Naive thymus-derived CD8-positive, alpha-beta T cell (primary cell): ENCODE measurements at places on chromosomes 13 and 19. TPM values are rescaled to one million over a fixed set of nuclear protein-coding genes. Genes with fewer than 3 reads are reported as not detected.

ZNF253 gene
- total RNA-seq: 37.5 TPM

GAPDHS gene
- total RNA-seq: not detected

GRCh38 chr13:97263160-97263559, 41.0 kb downstream of the MBNL2 start:
- H3K36me3 ChIP-seq: peaks cover 15% of the 10 kb centered on the region
- H3K27ac ChIP-seq: peak overlapping the region; percentile 1
- H3K4me3 ChIP-seq: peak overlapping the region; percentile 42
- no peaks in the 10 kb centered on the region for H3K27me3 ChIP-seq
- DNase-seq: no peak

- H3K4me1 ChIP-seq: no peaks in the 10 kb centered on the region
- no peak overlapping the region for H3K4me3 ChIP-seq
- H3K27ac ChIP-seq: no peak overlapping the region
- H3K36me3 ChIP-seq: no peaks in the 10 kb centered on the region
Observed at GRCh38 chr13:85512421-85512820, 286.8 kb downstream of the SLITRK6 start.

DNA sequence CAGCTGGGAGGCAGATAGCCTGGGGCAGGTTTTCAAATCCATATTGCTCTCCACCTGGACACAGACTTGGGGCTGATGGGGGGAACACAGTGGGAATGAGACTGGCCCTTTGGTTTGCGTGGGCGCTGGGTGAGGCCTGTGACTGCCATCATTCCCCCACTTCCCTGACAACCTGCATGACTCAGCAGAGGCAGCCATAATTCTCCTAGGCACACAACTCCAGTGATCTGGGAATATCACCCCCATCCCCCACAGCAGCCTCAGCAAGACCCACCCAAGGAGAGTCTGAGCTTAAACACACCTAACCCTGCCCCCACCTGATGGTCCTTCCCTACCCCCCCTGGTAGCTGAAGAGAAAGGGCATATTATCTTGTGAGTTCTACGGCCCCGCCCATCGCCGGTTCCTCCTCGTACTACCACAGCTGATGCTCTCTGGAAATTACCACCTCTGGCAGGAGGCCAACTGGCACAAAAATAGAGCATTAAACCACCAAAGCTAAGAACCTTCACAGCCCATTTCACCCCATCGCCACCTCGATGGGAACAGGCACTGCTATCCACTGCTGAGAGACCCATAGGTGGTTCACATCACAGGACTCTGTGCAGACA, 71.0 kb downstream of the RNF17 start:
- no peak for DNase-seq
- H3K36me3 ChIP-seq: no peaks in the 10 kb centered on the region
- peaks cover 14% of the 10 kb centered on the region for H3K27me3 ChIP-seq
- no peak overlapping the region for H3K27ac ChIP-seq
- no peaks in the 10 kb centered on the region for H3K4me1 ChIP-seq

DNA sequence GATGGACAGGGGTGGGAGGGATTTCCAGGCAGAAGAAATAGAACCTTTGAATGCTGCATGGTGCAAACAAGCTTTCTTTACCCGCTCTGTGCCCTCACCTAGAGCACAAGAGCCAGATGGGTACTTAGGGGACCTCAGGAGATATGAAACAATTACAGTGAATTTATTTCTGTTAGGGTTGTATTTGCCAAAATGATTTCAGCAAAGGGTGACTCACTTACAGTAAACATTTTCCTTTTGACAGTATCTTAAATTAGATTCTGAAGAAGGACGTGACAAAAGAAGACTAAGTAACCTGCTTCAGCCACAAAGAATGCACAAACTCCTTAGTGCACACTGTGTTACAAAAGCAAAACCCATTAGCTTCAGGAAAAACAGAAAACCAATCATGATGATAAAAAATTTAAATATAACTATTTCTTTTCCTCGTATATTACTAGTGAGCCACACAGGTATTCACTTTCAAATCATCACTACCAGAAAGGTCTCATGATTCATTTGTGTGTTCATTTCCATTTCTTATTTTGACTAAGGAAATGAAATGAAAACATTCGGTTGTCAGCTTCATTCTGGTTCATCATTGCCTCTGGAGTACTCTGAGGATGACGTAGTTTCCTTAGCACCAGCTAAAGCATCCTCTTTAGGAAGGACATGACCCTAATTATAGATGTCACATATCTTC, 158.8 kb downstream of the NHLRC3 start:
- H3K27me3 ChIP-seq: peaks cover 12% of the 10 kb centered on the region
- no peak for DNase-seq
- no peak overlapping the region for H3K27ac ChIP-seq
- H3K4me1 ChIP-seq: no peaks in the 10 kb centered on the region
- no peak overlapping the region for H3K4me3 ChIP-seq

CYP2F1 gene
- not detected for total RNA-seq

DNA sequence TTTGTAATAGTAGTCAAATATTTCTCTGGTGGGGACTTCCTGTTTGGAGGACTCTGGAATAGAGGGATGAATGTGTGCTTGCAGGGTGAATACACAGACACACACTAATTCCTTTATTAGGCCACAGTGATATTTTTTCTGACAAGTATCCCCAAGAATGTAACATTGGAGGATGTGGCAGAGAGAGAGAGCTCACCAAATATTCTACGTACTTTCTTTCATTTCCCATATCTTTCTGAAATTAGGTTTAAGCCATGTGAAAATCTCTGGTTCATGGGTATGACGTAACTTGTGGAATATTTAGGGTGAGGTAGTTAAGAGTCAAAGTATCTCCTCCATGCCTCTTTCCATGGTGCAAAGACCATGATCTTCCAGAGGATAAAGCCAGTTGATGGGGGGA, 463.4 kb downstream of the DIAPH3 start:
- no peaks in the 10 kb centered on the region for H3K27me3 ChIP-seq
- no peaks in the 10 kb centered on the region for H3K4me1 ChIP-seq
- H3K36me3 ChIP-seq: no peaks in the 10 kb centered on the region
- DNase-seq: no peak
- H3K4me3 ChIP-seq: no peak overlapping the region
- no peak overlapping the region for H3K27ac ChIP-seq

DNA sequence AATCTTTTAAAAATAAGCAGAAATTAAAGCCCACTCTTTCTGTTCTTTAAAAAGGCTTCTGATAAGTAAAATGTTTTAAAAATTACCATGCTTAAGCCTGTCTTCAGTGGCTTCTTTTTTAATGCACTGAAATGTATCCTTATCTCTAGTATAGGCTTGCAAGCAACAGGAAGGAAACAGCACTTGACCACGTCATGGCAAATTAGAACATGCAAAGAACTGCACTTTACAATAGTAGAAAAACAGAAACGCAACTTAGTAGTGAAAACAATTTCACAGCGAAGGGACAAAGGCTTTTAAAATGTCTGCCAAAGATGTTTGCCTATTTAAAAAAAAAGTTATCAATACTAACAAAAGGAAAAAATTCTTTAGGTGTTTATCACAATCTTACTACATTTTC, 36.3 kb downstream of the ELF1 start:
- peak overlapping the region; percentile 90 for H3K4me3 ChIP-seq
- DNase-seq: peak; percentile 45
- peaks cover 29% of the 10 kb centered on the region for H3K4me1 ChIP-seq
- peak overlapping the region; percentile 97 for H3K27ac ChIP-seq

DNA sequence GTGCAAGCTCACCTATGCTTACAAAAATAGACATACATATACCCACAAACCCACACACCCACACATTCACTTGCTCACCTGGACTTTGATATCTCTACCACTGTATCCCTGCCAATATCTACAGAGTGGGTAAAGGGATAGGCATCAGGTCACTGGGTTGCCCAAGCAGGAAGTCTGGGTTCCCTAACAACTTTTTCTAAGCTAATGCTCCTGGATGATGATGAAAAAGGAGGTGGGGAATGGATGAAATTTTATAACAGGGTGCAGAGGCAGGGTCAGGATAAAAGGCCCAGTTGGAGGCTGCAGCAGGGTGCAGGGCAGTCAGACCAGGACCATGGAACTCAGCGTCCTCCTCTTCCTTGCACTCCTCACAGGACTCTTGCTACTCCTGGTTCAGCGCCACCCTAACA, at the start of gene CYP2B6:
Gene CYP2B6 (plus strand): TSS at position 311 of the 410 bp plus-strand sequence. CDS start 24 bp downstream, at position 335.
- no peak for DNase-seq
- H3K27me3 ChIP-seq: peaks cover 8% of the 10 kb centered on the region
- no peaks in the 10 kb centered on the region for H3K36me3 ChIP-seq
- H3K27ac ChIP-seq: no peak within 1 kb of the TSS
- H3K4me3 ChIP-seq: no peak within 1 kb of the TSS

PDE4C gene
- total RNA-seq: not detected

MISP gene
- total RNA-seq: not detected

DNA sequence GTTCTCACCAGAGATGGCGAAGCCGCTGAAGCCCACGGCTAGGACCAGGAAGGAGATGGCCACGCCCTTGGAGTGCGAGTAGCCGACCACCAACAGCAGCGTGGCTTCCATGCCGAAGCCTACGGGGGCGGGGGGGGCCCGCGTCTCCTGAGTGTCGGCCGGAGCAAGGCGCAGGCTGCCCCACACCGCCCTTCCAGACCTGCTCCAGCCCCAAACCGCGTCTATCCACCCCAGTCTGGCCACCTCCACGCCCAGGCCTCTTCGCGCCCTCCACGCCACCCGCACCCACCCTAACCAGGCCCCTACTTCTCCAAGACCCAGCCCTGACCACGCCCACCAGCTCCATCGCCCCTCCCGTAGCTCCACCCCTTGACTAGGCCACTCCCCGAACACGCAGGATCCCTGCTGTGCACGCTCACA, 6.2 kb downstream of the GFY start:
- no peak overlapping the region for H3K27ac ChIP-seq
- no peak overlapping the region for H3K4me3 ChIP-seq
- H3K36me3 ChIP-seq: peaks cover 15% of the 10 kb centered on the region
- DNase-seq: no peak
- peaks cover 47% of the 10 kb centered on the region for H3K4me1 ChIP-seq

GRCh38 chr13:67285611-67286010, 55.5 kb upstream of the PCDH9 start:
- no peak overlapping the region for H3K27ac ChIP-seq
- no peaks in the 10 kb centered on the region for H3K4me1 ChIP-seq
- no peak overlapping the region for H3K4me3 ChIP-seq
- H3K36me3 ChIP-seq: no peaks in the 10 kb centered on the region
- no peak for DNase-seq

RASIP1 gene
- total RNA-seq: 0.25 TPM

ZNF544 gene
- 60.1 TPM for total RNA-seq

DNA sequence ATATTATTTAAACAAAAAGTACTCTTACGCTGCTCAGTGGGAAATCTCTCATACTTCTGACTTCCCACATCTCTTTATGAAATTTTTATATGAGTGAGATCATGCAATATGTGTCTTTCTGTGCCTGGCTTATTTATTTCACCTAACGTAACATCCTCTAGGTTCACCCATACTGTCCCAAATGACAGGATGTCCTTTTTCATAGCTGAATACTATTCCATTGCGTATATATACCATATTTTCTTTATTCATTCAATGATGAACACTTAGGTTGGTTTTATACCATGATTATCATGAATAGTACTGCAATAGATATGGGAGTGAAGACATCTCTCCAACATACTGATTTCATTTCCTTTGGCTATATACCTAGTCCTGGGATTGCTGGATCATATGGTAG, 57.8 kb upstream of the TPP2 start:
- peaks cover 18% of the 10 kb centered on the region for H3K27me3 ChIP-seq
- no peaks in the 10 kb centered on the region for H3K4me1 ChIP-seq
- H3K4me3 ChIP-seq: no peak overlapping the region
- H3K27ac ChIP-seq: no peak overlapping the region
- H3K36me3 ChIP-seq: peaks cover 13% of the 10 kb centered on the region
- DNase-seq: no peak

GRCh38 chr19:55461974-55462626, 658 bp upstream of the ISOC2 start:
- H3K27me3 ChIP-seq: no peaks in the 10 kb centered on the region
- no peak for DNase-seq
- peak overlapping the region; percentile 88 for H3K4me3 ChIP-seq
- H3K4me1 ChIP-seq: peaks cover 30% of the 10 kb centered on the region
- peak overlapping the region; percentile 89 for H3K27ac ChIP-seq
- no peaks in the 10 kb centered on the region for H3K36me3 ChIP-seq

DNA sequence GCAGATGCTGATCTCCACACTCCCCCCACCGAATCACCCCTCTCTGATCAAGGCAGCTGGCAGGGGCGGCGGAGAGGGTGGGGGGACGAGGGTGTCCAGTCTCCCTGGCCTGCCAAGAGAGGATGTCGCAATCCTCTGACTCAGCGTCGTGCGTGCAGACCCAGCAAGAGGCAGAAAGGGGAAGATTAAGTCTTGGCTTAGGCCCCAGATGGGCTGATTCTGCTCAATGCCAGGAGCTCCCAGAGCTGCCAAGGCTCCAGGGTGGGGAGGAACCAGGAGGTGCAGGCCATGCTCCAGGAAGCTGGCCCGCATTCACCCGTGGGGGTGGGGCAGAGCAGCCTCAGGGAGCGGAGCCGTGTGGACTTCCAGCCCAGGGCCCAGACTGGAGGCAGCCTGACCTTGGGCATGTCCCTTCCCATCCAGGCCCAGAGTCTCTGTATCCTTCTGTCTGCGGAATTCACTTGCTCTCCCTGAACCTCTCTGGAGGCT, 6.6 kb upstream of the BCL3 start:
- H3K36me3 ChIP-seq: no peaks in the 10 kb centered on the region
- no peaks in the 10 kb centered on the region for H3K27me3 ChIP-seq
- peaks cover 16% of the 10 kb centered on the region for H3K4me1 ChIP-seq
- H3K27ac ChIP-seq: no peak overlapping the region

DNA sequence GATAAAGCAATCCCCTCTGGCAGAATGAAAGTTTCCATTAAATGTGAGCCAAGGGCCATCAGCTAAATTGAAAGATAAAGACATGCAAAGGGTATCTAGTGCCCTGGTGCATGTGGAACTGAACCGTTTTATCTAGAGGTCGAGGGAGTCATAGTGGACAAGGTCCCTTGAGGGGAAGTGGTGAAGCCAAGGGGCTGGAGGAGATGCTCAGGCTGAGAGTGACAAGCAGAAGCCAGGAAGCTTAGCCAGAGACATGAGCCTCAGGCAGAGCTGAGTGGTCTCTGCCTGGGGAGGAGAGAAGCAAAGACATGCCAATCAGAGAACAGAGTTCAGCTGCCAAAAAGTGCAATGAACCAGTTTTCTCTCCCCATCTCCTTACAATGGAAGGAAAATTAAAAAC, 68.1 kb upstream of the SLC10A2 start:
- H3K4me3 ChIP-seq: no peak overlapping the region
- H3K27ac ChIP-seq: no peak overlapping the region
- H3K36me3 ChIP-seq: no peaks in the 10 kb centered on the region
- no peaks in the 10 kb centered on the region for H3K27me3 ChIP-seq
- no peaks in the 10 kb centered on the region for H3K4me1 ChIP-seq

- H3K27ac ChIP-seq: peak within 1 kb of the TSS; percentile 99
- DNase-seq: peak; percentile 100
- H3K36me3 ChIP-seq: peaks cover 24% of the 10 kb centered on the region
- peaks cover 32% of the 10 kb centered on the region for H3K4me1 ChIP-seq
- H3K27me3 ChIP-seq: no peaks in the 10 kb centered on the region
Observed at GRCh38 chr13:19958155-19959111, at the start of gene ZMYM2. TSS of gene ZMYM2 (plus strand) at chr13:19958727. CDS start at chr13:19993073, 34,346 bp downstream.

FRY gene
- total RNA-seq: 1.4 TPM

- no peaks in the 10 kb centered on the region for H3K4me1 ChIP-seq
- H3K36me3 ChIP-seq: no peaks in the 10 kb centered on the region
- no peak overlapping the region for H3K27ac ChIP-seq
- no peak overlapping the region for H3K4me3 ChIP-seq
- DNase-seq: no peak
- peaks cover 35% of the 10 kb centered on the region for H3K27me3 ChIP-seq
Observed at GRCh38 chr19:29287061-29287460, 74.1 kb upstream of the UQCRFS1 start.
